AG04450 (cell line): ENCODE measurements at places on chromosomes 7 and 10.

- DNase-seq, result no peak
Observed at GRCh38 chr10:73872190-73872710, 2.1 kb downstream of the CAMK2G start.

DNA sequence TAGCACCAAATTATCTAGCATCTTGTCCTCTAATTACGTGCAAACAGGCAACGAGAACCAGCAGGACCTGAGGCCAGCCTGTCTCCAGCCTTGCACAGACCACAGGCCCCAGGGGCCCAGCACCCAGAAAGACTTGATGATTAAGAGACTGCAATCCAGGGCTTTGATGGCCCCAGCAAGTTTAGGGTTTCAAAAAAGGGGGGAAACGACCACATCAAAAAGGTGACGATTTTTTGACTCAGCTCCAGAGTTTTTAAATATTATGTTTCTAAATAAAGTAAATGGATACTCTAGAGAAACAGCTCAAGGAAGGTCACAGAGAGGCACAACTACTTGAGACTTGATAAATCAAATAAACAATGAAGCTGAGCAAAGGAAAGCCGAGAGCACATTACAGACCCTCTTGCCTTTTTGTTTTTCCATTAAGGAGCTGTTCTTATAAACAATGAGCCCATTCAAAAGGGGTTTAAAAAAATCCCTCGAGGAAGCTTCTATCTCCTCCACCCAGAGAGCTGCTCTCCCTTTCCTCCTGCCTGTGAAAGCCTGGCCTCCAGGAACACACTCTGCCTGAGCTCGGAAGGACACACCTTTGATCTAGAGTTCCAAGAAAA, 44.1 kb downstream of the GLI3 start:
- DNase-seq, result no peak

- DNase-seq, result no peak
Observed at GRCh38 chr7:41771717-41772116, 68.8 kb upstream of the INHBA start.

GRCh38 chr7:74412603-74413002, 41.1 kb upstream of the GTF2IRD1 start:
- DNase-seq, result no peak

- DNase-seq, result no peak
Observed at GRCh38 chr10:119644205-119644814, 6.9 kb upstream of the BAG3 start.

DNA sequence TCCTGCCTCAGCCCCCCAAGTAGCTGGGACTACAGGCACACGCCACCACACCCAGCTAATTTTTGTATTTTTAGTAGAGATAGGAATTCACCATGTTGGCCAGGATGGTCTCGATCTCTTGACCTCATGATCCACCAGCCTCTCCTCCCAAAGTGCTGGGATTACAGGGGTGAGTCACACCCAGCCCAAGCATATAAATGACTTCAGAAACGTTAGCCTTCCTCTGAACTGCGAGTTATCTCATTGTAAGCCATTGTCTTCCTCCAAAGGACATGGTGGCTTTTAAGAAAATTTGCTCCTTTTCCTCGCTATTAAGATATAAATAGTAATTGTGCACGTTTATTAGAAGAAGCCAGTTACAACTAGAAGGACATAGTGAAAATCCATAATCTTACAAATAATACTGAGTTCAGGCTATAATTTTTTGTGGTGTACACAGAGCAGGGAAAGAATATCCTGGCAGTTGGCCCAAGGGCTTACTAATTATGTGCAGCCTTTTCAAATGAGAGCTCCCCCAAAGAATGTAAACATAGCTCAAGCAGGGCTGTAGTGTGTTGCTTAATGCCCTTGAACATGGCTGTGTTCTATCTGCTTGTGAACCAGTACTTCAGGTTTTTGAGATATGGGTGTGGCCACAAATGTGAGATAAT, 495.8 kb downstream of the PARD3 start:
- peak; percentile 90 for DNase-seq
